Chondrocyte (in vitro differentiated cells): ENCODE measurements at places on chromosomes 2 and 18. TPM values are rescaled to one million over a fixed set of nuclear protein-coding genes. Genes with fewer than 3 reads are reported as not detected.

DNA sequence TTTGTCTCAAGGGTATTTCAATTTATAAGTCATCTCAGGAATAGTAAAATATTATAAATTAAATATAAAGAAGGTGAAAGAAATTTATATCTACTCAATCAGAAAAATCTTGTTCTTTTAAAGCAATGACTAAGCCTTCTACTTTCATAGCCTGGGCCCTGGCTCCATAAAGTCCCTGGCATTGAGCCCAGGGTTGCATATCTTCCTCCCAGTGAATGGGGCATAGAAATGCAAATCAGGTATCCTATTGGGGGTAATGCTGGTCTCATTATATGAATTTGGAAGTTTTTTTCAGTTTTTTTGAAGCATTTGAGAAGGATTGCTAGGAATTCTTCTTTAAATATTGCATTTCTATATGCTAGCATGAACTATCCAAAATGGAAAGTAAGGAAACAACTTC is 73.9 kb upstream of the MC2R start:
- no peak overlapping the region for H3K27ac ChIP-seq
- no peak for DNase-seq
- H3K36me3 ChIP-seq: no peaks in the 10 kb centered on the region

DNA sequence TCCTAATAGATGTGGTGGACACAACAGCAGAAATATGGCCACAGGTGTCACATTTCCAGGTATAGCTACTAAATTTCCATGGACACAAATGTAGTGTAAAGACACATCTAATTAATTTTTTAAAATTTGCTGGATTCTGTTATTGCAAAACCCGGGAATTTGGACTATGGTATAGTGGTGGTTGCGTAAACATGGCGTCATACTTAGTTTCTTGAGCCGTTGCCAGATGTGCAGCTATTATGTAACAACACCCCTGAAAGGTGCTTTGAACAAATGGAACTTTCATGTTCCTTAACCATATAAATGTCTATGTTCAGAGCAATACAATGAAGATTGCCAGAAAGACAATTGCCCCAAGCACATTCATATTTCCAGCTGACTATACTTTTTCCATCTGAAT is 85.9 kb downstream of the HRH4 start:
- no peak for DNase-seq
- no peak overlapping the region for H3K27ac ChIP-seq
- H3K4me3 ChIP-seq: no peak overlapping the region

DNA sequence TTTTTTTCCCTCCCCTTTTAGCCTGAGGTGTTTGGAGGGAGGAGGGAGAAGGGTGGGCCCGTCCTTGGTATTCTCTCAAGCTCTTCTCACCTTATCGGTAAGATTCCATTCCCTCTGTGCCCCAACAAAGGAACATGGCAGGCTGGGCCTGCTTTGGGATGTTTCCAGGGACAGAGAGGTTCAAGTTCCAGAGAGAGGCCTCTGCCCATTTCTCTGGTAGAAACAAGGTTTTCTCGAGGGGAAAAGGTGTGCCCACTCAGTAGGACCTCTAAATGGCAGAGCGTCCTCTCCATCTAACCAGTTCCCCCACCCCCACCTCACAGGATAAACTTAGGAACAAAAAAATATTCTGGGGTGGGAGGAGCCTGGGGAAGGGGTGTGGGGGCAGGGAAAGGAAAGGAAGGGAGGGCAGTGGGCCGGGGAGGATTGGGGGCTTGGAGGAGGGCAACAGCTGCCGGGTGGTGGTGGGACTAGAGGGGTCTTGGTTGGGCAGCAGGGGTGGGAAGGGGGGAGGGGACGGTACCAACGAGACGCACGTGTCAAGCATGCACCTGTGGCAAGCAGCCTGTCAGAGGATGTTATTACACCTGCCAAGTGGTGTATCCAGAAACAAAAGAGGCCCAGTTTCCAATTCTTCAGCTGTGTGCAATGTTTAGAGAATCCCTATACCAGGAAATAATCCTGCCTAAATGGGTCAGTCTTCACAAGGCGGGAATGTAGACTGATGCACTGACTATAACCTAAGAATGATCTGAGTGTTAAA is 2.1 kb downstream of the PCBP1 start:
- peak overlapping the region; percentile 97 for H3K4me3 ChIP-seq
- H3K27me3 ChIP-seq: no peaks in the 10 kb centered on the region
- H3K27ac ChIP-seq: peak overlapping the region; percentile 100
- peaks cover 17% of the 10 kb centered on the region for H3K36me3 ChIP-seq
- peak; percentile 61 for DNase-seq

DNA sequence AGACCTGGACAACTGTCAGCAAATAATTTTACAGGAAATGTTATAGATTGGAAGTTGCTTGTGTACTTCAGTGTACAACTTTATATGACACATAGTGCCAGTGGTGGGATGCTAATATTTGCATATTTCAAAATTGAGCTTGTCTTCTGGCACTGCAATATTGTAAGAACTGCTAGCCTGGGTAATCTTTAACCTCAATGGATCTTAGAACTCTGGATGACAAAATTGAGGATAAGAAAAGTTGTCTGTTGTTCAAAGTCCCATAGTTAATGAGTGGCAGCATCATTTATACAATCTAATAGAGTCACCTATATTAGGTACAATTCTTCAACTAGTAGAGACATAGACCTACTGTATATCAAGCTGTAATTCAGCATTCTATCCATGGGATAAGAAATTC is 110.3 kb downstream of the MEIS1 start:
- H3K4me1 ChIP-seq: peaks cover 35% of the 10 kb centered on the region
- no peaks in the 10 kb centered on the region for H3K27me3 ChIP-seq
- peaks cover 2% of the 10 kb centered on the region for H3K36me3 ChIP-seq
- no peak overlapping the region for H3K4me3 ChIP-seq
- H3K27ac ChIP-seq: no peak overlapping the region

CHN1 gene
- total RNA-seq: 18.4 to 66.1 TPM (median 23.1 TPM) in 3 replicates

DNA sequence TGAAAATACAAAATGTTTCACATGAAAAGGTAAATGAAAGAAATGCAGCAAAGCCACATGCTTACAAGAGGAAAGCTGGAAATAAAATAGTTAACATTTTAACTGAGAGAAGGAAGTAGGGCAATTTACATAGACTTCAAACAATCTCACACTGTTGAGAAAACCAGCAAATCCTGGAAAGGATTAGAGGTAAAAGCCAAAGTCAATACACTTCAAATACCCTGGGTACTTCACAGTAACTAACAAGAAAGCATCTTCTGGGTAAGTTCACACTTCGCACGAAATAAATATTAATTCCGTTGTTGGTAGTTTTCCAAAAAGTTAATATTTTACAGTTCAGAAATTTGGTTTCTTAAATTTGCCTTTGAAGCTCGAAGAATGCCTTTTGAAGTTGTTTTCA is 3.5 kb upstream of the ERICH2 start:
- DNase-seq: no peak
- H3K27ac ChIP-seq: no peak overlapping the region
- H3K4me3 ChIP-seq: no peak overlapping the region
- H3K36me3 ChIP-seq: no peaks in the 10 kb centered on the region
- H3K4me1 ChIP-seq: peaks cover 8% of the 10 kb centered on the region
- H3K27me3 ChIP-seq: peaks cover 18% of the 10 kb centered on the region

MAPK4 gene
- 0.28 to 0.30 TPM in 2 of 3 replicates, not detected in the other for total RNA-seq

GRCh38 chr2:79275863-79276262 is 116.3 kb upstream of the REG3A start:
- no peak for DNase-seq
- H3K4me1 ChIP-seq: no peaks in the 10 kb centered on the region
- H3K36me3 ChIP-seq: no peaks in the 10 kb centered on the region
- H3K4me3 ChIP-seq: no peak overlapping the region
- H3K27me3 ChIP-seq: peaks cover 2% of the 10 kb centered on the region
- H3K27ac ChIP-seq: no peak overlapping the region

HOXD12 gene
- total RNA-seq: not detected in 3 replicates

GRCh38 chr2:86488561-86489250 is 47.5 kb downstream of the KDM3A start:
- H3K27me3 ChIP-seq: no peaks in the 10 kb centered on the region
- H3K4me3 ChIP-seq: no peak overlapping the region
- no peak for DNase-seq
- peaks cover 2% of the 10 kb centered on the region for H3K4me1 ChIP-seq
- no peak overlapping the region for H3K27ac ChIP-seq
- peaks cover 71% of the 10 kb centered on the region for H3K36me3 ChIP-seq

DNA sequence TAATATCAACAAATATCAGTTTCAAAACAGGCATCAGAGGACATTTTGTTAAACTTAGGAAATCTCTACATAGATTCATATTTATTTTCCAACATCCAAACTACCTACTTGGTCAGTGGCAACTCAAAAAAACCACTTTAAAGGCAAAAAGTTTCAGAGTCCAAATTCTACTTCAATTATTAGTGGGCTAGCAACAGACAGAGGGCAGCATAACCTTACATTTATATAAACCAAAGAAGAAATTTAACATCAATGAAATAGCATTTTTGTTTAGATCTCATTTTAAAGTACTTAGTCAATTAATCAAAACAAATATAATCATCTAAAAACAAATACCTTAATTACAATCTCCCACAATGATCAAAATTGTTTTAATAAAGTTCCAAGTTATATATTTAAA is 33.3 kb downstream of the RTTN start:
- DNase-seq: no peak
- H3K27me3 ChIP-seq: no peaks in the 10 kb centered on the region
- no peak overlapping the region for H3K4me3 ChIP-seq
- H3K36me3 ChIP-seq: no peaks in the 10 kb centered on the region
- H3K4me1 ChIP-seq: no peaks in the 10 kb centered on the region

HMSD gene
- not detected in 3 replicates for total RNA-seq

STEAP3 gene
- 44.6 to 151 TPM (median 46.6 TPM) in 3 replicates for total RNA-seq

TUBA4A gene
- 9.4 to 19.7 TPM (median 11.5 TPM) in 3 replicates for total RNA-seq

GRCh38 chr2:176817061-176817565 is 395.5 kb upstream of the HNRNPA3 start:
- H3K27me3 ChIP-seq: peaks cover 30% of the 10 kb centered on the region
- H3K36me3 ChIP-seq: no peaks in the 10 kb centered on the region
- H3K27ac ChIP-seq: no peak overlapping the region
- no peak overlapping the region for H3K4me3 ChIP-seq
- no peaks in the 10 kb centered on the region for H3K4me1 ChIP-seq

- H3K27me3 ChIP-seq: peaks cover 14% of the 10 kb centered on the region
- H3K4me1 ChIP-seq: no peaks in the 10 kb centered on the region
- no peak overlapping the region for H3K4me3 ChIP-seq
- DNase-seq: no peak
These were observed 65.5 kb upstream of the SKOR2 start for GRCh38 chr18:47316924-47317323.

GRCh38 chr2:233829193-233830110 is 24.9 kb downstream of the HJURP start:
- DNase-seq: peak; percentile 35
- H3K4me1 ChIP-seq: peaks cover 11% of the 10 kb centered on the region
- no peak overlapping the region for H3K27ac ChIP-seq
- H3K4me3 ChIP-seq: no peak overlapping the region

LAMA3 gene
- total RNA-seq: 1.6 to 2.8 TPM (median 1.9 TPM) in 3 replicates

GRCh38 chr2:190093793-190094192 is 31.3 kb upstream of the MSTN start:
- H3K4me3 ChIP-seq: no peak overlapping the region
- H3K36me3 ChIP-seq: peaks cover 3% of the 10 kb centered on the region
- no peak overlapping the region for H3K27ac ChIP-seq

ABCA12 gene
- 0.27 to 0.44 TPM (median 0.40 TPM) in 3 replicates for total RNA-seq

GRCh38 chr18:23369266-23369665 is 83.8 kb upstream of the RIOK3 start:
- H3K4me1 ChIP-seq: peaks cover 32% of the 10 kb centered on the region
- H3K27ac ChIP-seq: no peak overlapping the region
- peaks cover 2% of the 10 kb centered on the region for H3K36me3 ChIP-seq
- no peak overlapping the region for H3K4me3 ChIP-seq

GRCh38 chr18:21571772-21572171 is 28.7 kb downstream of the ESCO1 start:
- H3K4me1 ChIP-seq: peaks cover 32% of the 10 kb centered on the region
- DNase-seq: no peak
- H3K36me3 ChIP-seq: peaks cover 32% of the 10 kb centered on the region
- H3K4me3 ChIP-seq: no peak overlapping the region
- H3K27ac ChIP-seq: no peak overlapping the region

SERPINB12 gene
- not detected in 3 replicates for total RNA-seq

GRCh38 chr2:221310730-221311129 is 261.4 kb downstream of the EPHA4 start:
- H3K4me1 ChIP-seq: no peaks in the 10 kb centered on the region
- H3K4me3 ChIP-seq: no peak overlapping the region
- H3K27me3 ChIP-seq: no peaks in the 10 kb centered on the region
- H3K36me3 ChIP-seq: no peaks in the 10 kb centered on the region

- peaks cover 41% of the 10 kb centered on the region for H3K36me3 ChIP-seq
- no peak overlapping the region for H3K27ac ChIP-seq
- H3K27me3 ChIP-seq: no peaks in the 10 kb centered on the region
- H3K4me1 ChIP-seq: peaks cover 20% of the 10 kb centered on the region
These were observed 20.6 kb downstream of the TRIB2 start for GRCh38 chr2:12737297-12737696.

GRCh38 chr18:22549260-22549937 is 131.7 kb upstream of the CTAGE1 start:
- peaks cover 37% of the 10 kb centered on the region for H3K4me1 ChIP-seq
- H3K27me3 ChIP-seq: no peaks in the 10 kb centered on the region
- no peak overlapping the region for H3K4me3 ChIP-seq
- no peaks in the 10 kb centered on the region for H3K36me3 ChIP-seq

DNA sequence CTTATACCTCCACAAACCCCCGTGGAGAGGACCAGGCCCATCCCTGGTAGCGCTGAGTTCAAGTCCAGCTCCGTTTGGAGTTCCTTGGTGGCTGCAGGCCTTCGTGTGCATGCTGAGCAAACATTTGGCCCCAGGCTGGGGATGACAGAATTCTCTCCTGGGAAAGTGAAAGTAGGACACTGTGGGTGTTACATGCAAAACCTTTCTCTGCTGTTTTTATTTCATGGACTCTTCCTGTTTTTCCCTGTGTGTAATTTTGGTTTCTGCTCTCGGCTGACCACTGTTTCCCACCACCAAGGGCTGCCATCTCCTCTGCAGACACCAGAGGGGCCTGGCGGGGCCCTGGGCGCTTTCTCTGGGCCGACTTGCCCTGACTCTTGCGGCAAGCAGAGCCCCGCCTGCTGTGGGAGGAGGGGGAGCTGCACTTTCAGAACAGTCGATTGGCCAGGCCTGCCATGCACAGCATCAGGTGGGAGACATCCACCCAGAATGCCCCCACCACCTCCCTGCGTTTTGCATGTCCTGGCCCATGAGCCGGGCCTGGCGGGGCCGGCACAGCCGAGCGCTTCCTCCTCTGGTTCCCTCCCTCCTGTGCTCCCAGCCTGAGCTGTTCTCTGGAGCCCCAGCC is 102.4 kb downstream of the CABLES1 start:
- H3K36me3 ChIP-seq: peaks cover 13% of the 10 kb centered on the region
- peak overlapping the region; percentile 80 for H3K27ac ChIP-seq
- peak overlapping the region; percentile 61 for H3K4me3 ChIP-seq
- peaks cover 36% of the 10 kb centered on the region for H3K4me1 ChIP-seq
